ENCODE measurements at places on chromosomes 4 and X. TPM values are rescaled to one million over a fixed set of nuclear protein-coding genes. Genes with fewer than 3 reads are reported as not detected.

MTTP gene
- total RNA-seq: 0.11 TPM

PF4V1 gene
- not detected for total RNA-seq

DHX15 gene
- total RNA-seq: 193 TPM

TMEM31 gene
- 0.68 TPM for total RNA-seq

PITX2 gene
- 32.7 TPM for total RNA-seq

H2AZ1 gene
- total RNA-seq: 580 TPM

CT45A10 gene
- not detected for total RNA-seq

STOX2 gene
- total RNA-seq: 12.7 TPM

ODAPH gene
- total RNA-seq: not detected

PTCHD1 gene
- total RNA-seq: 1.8 TPM

ARHGAP6 gene
- total RNA-seq: 1.1 TPM

SLC4A4 gene
- 3.0 TPM for total RNA-seq

MTNR1A gene
- 0.75 TPM for total RNA-seq

GPC4 gene
- total RNA-seq: 281 TPM

SOX3 gene
- 2.0 TPM for total RNA-seq

SORCS2 gene
- total RNA-seq: 1.5 TPM

LNX1 gene
- 4.4 TPM for total RNA-seq

ASB9 gene
- 0.29 TPM for total RNA-seq

CYBB gene
- not detected for total RNA-seq

PAQR3 gene
- total RNA-seq: 36.4 TPM

APELA gene
- total RNA-seq: 2.9 TPM

REPS2 gene
- 14.7 TPM for total RNA-seq

RBMXL3 gene
- not detected for total RNA-seq

LARP7 gene
- 36.1 TPM for total RNA-seq

FHDC1 gene
- 10.3 TPM for total RNA-seq

HNRNPD gene
- 495 TPM for total RNA-seq

NR3C2 gene
- total RNA-seq: 1.2 TPM

DSPP gene
- total RNA-seq: not detected

OTUD6A gene
- not detected for total RNA-seq
